ENCODE measurements at places on chromosomes 5 and 9. TPM values are rescaled to one million over a fixed set of nuclear protein-coding genes. Genes with fewer than 3 reads are reported as not detected.
A peak's percentile ranks its signal among the peaks of the same experiment; 100 is the strongest.

DNA sequence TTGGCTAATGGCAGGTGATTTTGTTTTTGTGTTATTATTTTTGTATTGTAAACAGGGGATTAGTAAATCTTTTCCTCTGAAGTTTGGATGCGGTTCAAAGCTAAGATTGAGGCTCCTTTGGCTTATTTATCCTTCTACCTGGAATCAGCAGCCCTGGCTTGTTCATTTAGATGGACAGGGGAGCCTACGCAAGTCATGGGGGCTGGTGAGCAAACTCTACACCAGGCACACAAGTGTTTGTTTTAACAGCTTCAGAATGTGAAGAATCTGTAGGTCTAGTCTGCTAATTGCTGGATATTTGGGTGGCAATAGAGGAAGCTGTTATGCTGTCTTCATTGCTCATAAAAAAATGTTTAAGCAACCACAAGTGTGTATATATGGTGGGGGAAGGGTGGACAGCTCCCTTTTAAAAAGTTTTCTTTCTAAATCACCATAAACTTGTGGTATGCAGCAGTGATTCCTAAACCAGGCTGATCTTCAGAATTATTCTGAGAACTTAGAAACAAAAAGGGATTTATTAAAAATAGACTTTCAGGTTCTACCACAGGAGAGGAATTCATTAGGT, 20.7 kb downstream of the ZNF462 start:
- no peak for DNase-seq

DNA sequence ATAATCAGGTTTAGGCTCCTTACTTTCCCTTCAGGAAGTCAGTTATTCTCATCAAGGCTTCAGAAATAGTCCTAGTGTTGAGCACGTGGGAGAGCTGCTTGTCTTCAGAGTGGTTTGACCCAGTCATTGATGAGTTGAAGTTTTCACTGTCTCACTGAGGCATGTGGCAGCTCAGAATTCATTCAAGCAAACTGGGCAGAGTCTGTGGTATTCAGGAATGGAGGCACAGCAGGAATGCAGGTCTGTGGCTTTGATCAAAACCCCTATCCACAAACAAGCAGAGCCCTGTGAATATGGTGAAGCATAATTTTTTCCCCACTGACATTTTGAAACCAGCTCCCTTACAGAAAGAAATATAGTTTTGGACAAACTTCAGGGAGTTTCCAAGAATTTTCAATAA, 207.3 kb downstream of the CD180 start:
- no peak for DNase-seq

The TAF11L10 gene
- polyA plus RNA-seq, result not detected

- DNase-seq, result no peak
Observed at GRCh38 chr9:98790134-98790841, 6.1 kb downstream of the ANKS6 start.

DNA sequence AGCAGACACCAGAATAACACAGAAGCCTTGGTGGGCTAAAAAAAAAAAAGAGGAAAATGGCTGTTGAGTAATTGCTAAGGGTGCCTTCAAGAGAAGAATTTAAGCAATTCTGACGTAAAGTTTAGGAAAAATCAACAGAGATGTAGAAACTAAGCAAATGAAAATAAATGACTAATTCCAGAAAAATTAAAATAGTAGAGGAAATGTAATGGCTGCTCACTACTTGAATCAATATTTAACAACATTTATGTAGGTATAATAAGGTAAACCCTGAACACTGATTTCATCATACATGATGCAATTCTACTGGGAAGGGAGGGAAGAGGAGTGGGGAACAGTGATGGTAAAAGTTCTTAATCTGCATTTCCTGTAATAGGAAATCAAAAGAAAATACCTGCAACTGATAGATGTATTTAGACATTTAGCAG, 41.4 kb downstream of the PUM3 start:
- DNase-seq, result no peak

DNA sequence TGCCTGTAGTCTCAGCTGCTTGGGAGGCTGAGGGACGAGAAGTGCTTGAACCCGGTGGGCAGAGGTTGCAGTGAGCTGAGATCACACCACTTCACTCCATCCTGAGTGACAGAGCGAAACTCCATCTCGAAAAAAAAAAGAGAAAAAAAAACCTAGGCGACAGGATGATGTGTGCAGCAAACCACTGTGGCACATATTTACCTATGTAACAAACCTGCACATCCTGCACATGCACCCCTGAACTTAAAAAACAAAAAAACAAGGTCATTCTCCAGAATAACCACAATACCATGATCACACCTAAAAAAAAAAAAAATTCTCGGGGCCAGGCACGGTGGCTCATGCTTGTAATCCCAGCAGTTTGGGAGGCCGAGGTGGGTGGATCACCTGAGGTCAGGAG, 7.5 kb upstream of the DOLPP1 start:
- no peak for DNase-seq

GRCh38 chr5:42520203-42520602, 97.0 kb downstream of the GHR start:
- no peak for DNase-seq

DNA sequence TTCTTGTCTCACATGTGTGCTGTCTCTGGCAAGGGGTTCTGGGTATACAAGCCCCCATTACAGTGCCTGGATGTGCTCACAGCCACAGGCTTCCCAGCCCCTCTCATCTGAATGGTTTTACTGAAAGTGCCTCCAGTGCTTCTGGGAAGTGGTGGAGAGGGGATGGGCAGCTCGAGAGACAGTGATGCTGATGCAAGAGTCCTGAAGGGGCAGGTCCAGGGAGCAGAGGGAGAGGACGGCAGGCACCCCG, 93.5 kb downstream of the PHF2 start:
- no peak for DNase-seq

DNA sequence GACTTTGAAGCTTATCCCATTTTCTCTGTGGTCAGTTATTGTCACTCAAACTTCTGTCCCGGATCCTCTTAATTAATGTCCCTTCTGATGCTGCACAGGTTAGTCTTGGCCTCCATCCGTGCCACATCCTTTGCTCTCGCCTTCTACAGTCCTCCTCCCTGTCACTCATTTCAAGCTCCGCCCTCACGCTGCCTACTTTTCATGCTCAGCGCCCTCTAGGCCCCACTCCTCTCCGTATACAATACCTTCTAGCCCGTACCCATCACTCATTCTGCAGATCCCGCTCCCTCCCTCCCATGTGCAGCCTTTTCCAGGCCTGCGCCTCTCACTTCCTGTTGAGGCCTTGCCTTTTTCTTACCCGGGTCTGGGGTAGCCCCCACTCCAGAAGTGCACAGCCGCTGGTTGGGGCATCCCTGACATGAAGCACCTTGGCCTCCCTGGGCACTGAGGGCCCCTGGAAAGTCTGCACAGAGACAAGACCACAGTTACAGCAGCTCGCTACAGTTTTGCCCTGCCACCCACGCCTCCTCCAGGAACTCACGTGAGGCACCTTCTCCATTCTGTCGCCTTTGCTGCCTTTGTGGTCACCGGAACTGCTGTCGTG, 88.5 kb upstream of the SLC25A48 start:
- no peak for DNase-seq

DNA sequence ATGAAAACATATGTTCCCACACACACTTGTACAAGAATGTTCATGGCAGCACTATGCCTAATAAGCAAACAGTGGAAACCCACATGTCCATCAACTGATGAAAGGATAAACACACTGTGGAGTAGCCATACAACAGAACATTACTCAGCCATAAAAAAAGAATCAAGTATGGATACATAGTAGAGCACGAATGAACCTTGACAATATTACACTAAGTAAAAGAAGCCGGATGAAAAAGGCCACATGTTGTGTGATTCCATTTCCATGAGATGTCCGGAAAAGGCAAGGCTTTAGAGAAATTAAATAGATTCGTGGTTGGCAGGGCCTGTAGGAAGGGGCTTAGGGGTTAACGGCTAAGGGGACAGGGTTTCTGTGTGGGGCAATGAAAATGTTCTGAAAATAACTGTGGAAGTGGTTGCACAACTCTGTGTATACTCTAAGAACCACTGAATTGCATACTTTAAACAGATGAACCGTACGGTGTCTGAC, 51.4 kb downstream of the COL23A1 start:
- DNase-seq, result no peak

The MVB12B gene
- polyA plus RNA-seq, result 16.3 TPM

DNA sequence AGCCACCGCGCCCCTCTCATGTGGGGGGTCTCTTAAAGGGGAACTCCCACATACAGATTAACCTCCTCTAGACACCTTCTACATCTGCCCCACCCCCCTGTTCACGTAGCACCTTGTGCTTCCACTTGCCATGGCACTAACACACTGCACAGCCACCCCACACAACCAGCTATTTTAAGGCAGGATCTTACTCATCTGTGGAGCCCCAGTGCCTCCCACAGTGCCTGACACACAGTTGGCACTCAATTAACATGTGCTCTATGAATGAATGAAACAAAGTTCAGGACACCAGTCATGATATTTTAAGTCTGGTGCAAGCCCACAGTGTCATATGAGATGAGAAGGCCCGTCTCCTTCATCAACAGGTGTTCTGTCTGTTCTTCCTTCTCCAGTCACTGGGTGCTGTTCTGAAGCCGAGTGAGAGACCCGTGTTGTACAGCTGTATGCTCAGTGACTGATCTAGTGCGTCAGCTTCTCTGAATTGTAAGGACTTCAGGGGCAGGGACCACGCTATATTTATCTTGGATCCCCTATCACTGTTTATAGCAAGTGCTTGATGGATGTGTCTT, 149.1 kb downstream of the TLE1 start:
- DNase-seq, result peak; percentile 63

The TXNDC8 gene
- not detected for polyA plus RNA-seq

The STPG3 gene
- polyA plus RNA-seq, result 0.23 TPM

- DNase-seq, result no peak
Observed at GRCh38 chr9:127909839-127910273, 7.0 kb downstream of the ST6GALNAC4 start.

DNA sequence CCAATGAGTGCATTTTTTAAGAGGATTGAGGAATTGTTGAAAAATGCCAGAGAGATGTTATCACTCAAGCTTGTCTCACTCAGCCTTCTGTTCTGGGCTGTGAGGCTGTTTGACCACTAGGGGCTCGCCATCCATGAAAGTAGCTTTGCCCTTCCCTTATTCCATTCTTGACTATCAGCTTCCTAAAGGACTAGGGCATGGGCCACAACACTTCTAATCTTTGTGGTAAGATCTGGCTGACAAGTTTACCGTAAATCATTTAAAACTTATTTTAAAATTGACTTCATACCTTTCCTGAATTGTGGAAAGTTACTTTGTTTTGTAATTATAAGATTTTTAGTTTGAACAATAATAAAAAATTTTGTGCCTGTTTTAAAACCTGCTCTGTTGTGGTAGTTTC, 49.5 kb downstream of the TJP2 start:
- no peak for DNase-seq

- DNase-seq, result peak; percentile 47
Observed at GRCh38 chr9:83372957-83373356, 165.2 kb downstream of the FRMD3 start.

GRCh38 chr5:124162767-124163532, 583.5 kb downstream of the ZNF608 start:
- DNase-seq, result peak; percentile 26

GRCh38 chr9:3534614-3535404, 9.0 kb upstream of the RFX3 start:
- no peak for DNase-seq
